ENCODE measurements at places on chromosomes 12 and 14. TPM values are rescaled to one million over a fixed set of nuclear protein-coding genes. Genes with fewer than 3 reads are reported as not detected.

DNA sequence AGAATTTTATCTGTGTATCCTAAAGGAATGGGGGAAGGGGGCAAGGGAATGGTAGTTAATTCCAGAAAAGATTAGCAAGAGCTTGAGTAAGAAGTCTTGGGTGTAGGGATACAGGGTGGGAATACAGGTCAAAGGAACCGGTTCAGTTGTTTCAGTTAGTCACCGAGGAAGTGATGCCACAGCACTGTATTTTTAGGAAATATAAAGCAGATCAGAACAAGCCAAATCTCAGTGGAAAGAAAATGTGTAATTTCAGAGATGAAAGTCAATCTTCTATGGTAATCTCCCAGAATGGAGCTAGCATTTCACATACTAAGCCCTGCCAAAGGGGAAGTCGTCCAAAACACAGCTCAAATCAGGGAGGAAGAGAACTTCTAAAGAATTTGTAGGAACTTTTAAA lies 4.7 kb upstream of the TUBA1C start:
- no peak overlapping the region for H3K4me3 ChIP-seq
- DNase-seq = no peak
- H3K27me3 ChIP-seq = no peaks in the 10 kb centered on the region
- no peaks in the 10 kb centered on the region for H3K36me3 ChIP-seq

DNA sequence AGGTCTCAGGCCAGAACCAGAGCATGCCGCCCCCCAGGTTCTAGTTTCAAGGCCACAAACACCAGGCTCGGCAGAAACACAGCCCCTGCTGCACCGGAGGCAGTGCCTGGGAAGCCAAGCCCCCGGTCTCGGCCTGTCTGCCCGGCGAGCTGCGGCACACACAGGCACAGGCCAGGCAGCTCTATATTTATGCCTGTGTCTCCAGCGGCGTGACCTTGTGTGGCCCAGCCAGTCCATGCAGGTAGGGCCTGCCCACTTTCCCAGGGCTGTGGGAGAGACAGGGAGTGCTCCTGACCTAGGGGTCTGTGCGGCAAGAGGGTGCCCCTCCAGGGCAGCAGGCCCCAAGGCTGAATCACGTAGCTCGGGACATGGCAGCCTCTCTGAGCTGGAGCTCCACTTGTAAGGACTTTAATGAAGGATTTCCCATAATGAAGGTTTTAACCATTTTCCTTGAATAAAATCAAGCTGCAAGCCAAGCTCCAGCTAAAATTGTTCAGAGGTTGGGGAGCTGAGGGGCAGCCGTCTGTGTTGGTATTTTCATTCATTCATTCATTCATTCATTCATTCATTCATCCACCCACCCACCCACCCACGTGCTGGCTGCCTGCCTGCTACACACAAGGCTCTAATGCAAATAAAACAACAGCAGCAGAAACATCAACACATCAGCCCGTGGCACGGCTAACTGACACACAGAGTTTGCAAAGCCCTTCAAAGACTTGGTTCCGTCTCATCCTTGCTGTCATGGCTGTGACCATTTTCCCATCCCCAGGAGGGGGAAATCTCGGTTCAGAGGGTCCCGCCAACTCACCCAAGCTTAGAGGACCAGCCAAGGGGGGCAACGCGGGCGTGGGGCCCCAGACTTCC lies 92.0 kb downstream of the RFLNA start:
- H3K4me3 ChIP-seq = peak overlapping the region; percentile 61
- H3K36me3 ChIP-seq = peaks cover 41% of the 10 kb centered on the region
- H3K4me1 ChIP-seq = peaks cover 81% of the 10 kb centered on the region
- no peak for DNase-seq
- H3K27ac ChIP-seq = peak overlapping the region; percentile 91
- no peaks in the 10 kb centered on the region for H3K27me3 ChIP-seq

DNA sequence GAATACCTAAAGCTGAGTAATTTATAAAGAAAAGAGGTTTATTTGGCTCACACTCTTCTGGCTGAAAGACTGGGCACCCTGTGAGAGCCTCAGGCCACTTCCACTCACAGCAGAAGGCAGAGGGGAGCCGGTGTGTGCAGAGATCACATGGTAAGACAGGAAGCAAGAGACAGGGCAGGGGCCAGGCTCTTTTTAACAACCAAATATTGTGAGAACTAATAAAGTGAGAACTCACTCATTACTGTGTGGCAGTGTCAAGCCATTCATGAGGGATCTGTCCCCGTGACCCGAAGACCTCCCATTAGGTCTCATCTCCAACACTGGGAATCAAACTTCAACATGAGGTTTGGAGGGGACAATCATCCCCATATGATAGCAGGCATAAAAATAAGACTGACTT lies 180.8 kb upstream of the DIO3 start:
- no peak overlapping the region for H3K27ac ChIP-seq
- DNase-seq = no peak
- no peaks in the 10 kb centered on the region for H3K4me1 ChIP-seq
- no peaks in the 10 kb centered on the region for H3K27me3 ChIP-seq
- H3K4me3 ChIP-seq = no peak overlapping the region
- H3K36me3 ChIP-seq = no peaks in the 10 kb centered on the region

DNA sequence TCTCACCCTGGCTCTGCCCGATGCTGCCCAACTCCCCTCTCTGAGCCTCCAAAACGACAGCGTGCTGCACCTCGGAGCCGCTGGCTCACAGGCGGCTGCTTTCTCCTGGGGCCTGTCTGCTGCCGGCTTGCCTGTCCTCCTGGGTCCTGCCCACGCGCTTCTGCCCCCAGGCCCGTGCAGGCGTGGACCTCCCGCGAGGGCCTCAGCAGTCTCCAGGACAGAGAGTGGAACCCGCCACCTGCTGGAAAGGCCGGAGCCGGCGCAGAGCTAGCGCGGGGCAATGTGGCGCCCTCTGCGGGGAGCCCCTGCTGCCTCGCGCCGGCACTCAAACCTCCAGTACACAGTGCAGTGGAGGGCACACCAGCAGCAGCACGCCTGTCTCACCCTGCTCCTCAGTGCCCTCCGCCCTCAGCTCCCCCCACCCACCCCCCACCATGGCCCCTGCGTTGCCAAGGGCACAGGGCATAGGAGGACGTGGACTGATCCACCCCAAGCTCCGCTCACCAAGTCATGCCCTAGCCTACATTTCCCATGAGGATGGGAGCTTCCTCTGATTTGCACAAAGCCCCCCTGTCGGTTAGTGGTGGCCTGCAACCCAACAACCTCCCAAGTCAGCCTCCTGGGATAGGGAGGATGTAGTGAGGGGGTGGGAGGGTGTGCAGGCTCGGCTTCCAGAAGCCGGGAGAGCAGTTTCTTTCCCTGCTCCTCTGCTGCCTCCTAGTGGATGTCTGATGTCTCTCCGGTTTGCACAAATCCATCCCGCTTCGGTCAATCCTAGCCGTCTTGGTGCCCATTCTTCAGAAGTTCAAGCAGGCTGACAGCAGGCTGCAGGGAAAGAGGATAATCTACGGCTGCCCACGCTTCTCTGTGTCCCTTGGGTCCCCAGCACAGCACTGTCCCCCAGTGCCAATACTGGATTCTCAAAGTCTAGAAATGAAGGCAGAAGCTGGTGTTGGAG lies 25.2 kb downstream of the KRT8 start:
- no peaks in the 10 kb centered on the region for H3K36me3 ChIP-seq
- H3K27ac ChIP-seq = peak overlapping the region; percentile 99
- peaks cover 55% of the 10 kb centered on the region for H3K4me1 ChIP-seq
- no peaks in the 10 kb centered on the region for H3K27me3 ChIP-seq
- no peak for DNase-seq

LMO3 gene
- total RNA-seq = 8.2 TPM

DNA sequence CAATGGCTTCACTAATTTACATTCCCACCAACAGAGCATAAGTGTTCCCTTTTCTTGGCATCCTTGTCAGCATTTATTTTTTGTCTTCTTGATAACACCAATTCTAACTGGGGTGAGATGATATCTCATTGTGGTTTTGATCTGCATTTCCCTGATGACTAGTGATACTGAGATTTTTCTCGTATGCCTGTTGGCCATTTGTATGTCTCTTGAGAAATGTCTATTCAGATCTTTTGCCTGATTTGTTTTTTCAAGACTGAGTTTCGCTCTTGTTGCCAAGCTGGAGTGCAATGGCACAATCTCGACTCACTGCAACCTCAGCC lies 4.7 kb upstream of the PLD4 start:
- H3K4me1 ChIP-seq = no peaks in the 10 kb centered on the region
- DNase-seq = no peak
- H3K36me3 ChIP-seq = no peaks in the 10 kb centered on the region
- no peak overlapping the region for H3K27ac ChIP-seq

- H3K4me3 ChIP-seq = no peak overlapping the region
- peaks cover 15% of the 10 kb centered on the region for H3K4me1 ChIP-seq
- DNase-seq = no peak
- peaks cover 30% of the 10 kb centered on the region for H3K36me3 ChIP-seq
Measured at GRCh38 chr14:64943556-64943955, 1.0 kb upstream of the GPX2 start.

- H3K27me3 ChIP-seq = no peaks in the 10 kb centered on the region
- no peaks in the 10 kb centered on the region for H3K36me3 ChIP-seq
- H3K4me1 ChIP-seq = no peaks in the 10 kb centered on the region
- H3K27ac ChIP-seq = no peak overlapping the region
Measured at GRCh38 chr14:103904493-103905107, 23.7 kb upstream of the TDRD9 start.

COX14 gene
- 30.0 TPM for total RNA-seq

GRCh38 chr14:88630565-88630964 lies 67.7 kb downstream of the ZC3H14 start:
- H3K36me3 ChIP-seq = no peaks in the 10 kb centered on the region
- H3K4me3 ChIP-seq = no peak overlapping the region
- H3K27ac ChIP-seq = no peak overlapping the region
- no peaks in the 10 kb centered on the region for H3K4me1 ChIP-seq

- no peaks in the 10 kb centered on the region for H3K36me3 ChIP-seq
- no peak for DNase-seq
- H3K4me3 ChIP-seq = no peak overlapping the region
- no peak overlapping the region for H3K27ac ChIP-seq
Measured at GRCh38 chr12:3491938-3492792, 1.2 kb downstream of the PRMT8 start.

DNA sequence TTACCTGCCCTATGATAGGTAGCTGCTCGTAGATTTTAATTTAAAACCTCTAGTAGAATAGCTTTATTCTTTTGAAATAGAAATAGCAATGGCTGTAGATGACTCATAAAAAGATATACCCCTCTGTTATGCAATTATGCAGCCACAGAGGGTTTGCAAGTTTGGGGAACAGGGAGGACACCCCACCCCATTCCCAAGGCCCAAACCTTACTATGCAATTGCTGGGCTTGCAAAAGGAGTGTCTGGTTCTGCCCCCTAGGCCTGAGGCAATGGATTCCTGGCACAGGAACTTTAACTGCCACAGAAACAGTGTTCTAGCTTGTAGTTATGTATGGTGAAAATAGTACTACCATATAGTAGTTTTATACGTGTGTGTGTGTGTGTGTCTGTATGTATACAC lies 403.3 kb downstream of the ADAMTS20 start:
- no peak for DNase-seq
- no peaks in the 10 kb centered on the region for H3K36me3 ChIP-seq
- H3K4me1 ChIP-seq = no peaks in the 10 kb centered on the region
- H3K4me3 ChIP-seq = no peak overlapping the region
- no peak overlapping the region for H3K27ac ChIP-seq

GRCh38 chr14:37824939-37825712 lies 229.7 kb downstream of the TTC6 start:
- DNase-seq = no peak
- H3K27ac ChIP-seq = no peak overlapping the region
- H3K4me1 ChIP-seq = no peaks in the 10 kb centered on the region
- no peaks in the 10 kb centered on the region for H3K36me3 ChIP-seq

GRCh38 chr12:78087363-78087675 lies 256.6 kb downstream of the NAV3 start:
- no peak for DNase-seq
- H3K36me3 ChIP-seq = no peaks in the 10 kb centered on the region
- no peaks in the 10 kb centered on the region for H3K4me1 ChIP-seq
- H3K27ac ChIP-seq = no peak overlapping the region
- H3K4me3 ChIP-seq = no peak overlapping the region

TDRD9 gene
- total RNA-seq = 1.0 TPM

DNA sequence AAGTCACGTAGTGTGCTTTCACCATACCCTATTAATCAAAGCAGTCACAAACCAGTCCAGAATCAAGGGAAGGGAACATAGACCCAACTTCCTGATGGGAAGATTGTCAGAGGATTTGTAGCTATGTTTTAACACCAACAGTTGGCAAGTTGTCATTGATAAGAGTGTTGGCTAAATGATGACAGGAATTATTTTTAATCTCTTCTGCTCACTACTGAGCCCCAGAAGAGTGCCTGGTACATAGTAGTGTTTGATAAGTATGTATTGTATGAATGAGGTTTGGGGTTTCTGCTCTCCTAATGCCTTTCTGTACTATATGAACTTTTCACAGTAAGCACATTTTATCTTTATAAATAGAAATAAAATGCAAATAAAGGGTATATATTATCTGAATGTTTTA lies 14.7 kb downstream of the HCFC2 start:
- no peak for DNase-seq
- H3K4me3 ChIP-seq = no peak overlapping the region
- H3K36me3 ChIP-seq = peaks cover 32% of the 10 kb centered on the region
- peaks cover 4% of the 10 kb centered on the region for H3K4me1 ChIP-seq

GRCh38 chr14:38038986-38039385 lies 168.7 kb upstream of the SSTR1 start:
- no peak overlapping the region for H3K4me3 ChIP-seq
- no peak for DNase-seq
- no peaks in the 10 kb centered on the region for H3K4me1 ChIP-seq
- no peaks in the 10 kb centered on the region for H3K27me3 ChIP-seq

BIN2 gene
- 0.89 TPM for total RNA-seq

- DNase-seq = no peak
- no peaks in the 10 kb centered on the region for H3K4me1 ChIP-seq
- no peaks in the 10 kb centered on the region for H3K36me3 ChIP-seq
- H3K27ac ChIP-seq = no peak overlapping the region
Measured at GRCh38 chr12:18953505-18953904, 176.0 kb upstream of the PLEKHA5 start.

- no peaks in the 10 kb centered on the region for H3K4me1 ChIP-seq
- H3K27me3 ChIP-seq = no peaks in the 10 kb centered on the region
- no peaks in the 10 kb centered on the region for H3K36me3 ChIP-seq
Measured at GRCh38 chr12:102735104-102735503, 181.9 kb downstream of the PAH start.

ASCL1 gene
- not detected for total RNA-seq

DIO2 gene
- 20.7 TPM for total RNA-seq

DNA sequence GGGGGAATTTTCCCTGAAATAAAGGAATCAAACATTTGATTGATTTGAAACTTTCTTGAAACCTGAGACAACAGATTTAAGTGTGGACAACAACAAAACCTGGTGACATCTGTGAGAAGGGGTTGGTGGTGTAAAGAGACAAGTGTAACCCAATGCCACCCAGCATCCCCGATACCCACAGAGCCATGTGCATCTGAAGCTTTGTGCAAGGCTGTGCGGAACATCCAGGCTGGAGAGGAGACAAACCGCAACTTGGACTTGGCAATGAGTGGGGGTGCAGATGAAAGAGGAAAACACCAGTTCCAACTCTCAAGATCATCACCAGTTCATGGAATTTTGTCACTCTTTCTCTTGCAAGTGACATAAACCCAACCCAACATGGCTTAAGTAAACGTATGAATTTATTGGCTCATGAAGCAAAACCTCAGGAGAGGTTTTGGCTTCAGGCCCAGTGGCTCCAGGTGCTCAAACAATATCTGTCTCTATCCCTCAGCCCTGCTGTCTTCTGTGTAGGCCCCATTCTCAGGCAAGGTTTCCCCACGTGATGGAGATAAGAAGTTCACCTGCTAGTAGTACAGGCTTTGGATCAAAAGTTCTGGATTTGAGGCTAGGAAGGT lies 55.2 kb upstream of the NTF3 start:
- H3K27ac ChIP-seq = no peak overlapping the region
- DNase-seq = no peak
- no peaks in the 10 kb centered on the region for H3K4me1 ChIP-seq
- H3K4me3 ChIP-seq = no peak overlapping the region
- peaks cover 9% of the 10 kb centered on the region for H3K27me3 ChIP-seq
- no peaks in the 10 kb centered on the region for H3K36me3 ChIP-seq

Data from suprapubic skin (tissue), 4 donors.